ENCODE measurements at places on chromosomes 2 and 18.
A peak's percentile ranks its signal among the peaks of the same experiment; 100 is the strongest.

DNA sequence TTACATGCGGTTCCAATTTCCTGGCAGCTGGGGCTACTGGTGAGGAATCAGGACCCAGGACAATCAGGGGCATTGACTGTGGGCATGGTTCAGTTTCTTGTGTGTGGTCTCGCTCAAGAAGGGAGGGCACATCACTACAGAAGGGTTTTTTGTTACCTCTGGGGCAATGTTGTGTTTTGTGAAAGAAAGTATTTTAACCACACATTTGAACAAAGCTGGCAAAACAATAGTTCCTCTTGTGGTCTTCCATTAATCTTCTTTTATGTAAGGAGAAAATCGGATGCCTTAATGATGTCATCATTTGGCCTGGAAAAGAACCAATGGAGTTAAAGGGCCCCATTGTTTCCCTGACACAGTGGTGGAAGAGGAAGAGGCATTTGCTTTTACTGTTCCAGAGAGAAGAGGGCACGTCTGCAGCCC lies 197.4 kb downstream of the SH3BP4 start:
- no peak for DNase-seq

GRCh38 chr2:97952357-97952756 lies 43.4 kb downstream of the TMEM131 start:
- no peak for DNase-seq

DNA sequence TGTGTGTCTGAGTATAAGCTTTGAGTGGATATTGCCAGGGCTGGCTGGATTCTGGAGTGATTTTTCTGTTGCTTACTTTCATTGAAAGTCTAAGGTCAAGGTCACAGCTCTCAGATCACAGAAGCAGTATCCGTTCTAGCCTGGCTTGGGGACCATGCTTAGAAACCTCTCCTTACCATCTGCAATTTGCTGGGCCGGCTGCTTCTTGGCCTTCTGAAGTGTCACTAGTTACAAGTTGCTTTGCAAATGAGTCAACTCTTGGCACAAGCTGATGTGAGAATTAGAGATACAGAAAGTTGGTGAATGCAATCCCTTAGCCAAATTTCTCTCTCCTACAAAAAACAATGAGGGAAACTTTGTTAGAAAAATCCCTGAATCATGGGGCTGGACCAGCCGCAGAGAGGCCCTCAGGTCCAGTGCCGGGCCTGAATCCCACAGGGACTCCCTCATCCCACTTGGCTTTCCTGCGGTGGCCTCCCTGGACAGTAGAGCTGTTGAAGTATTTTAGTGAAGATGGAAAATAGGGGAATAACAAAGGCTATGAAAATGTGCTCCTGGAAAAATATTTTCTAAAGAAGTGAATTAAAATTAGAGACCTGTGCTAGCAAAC lies 92.7 kb upstream of the CNGA3 start:
- peak; percentile 1 for DNase-seq

- no peak for DNase-seq
These were observed 742 bp upstream of the SOS1 start for GRCh38 chr2:39121523-39122063.

- peak; percentile 68 for DNase-seq
These were observed at the start of gene RAD51AP2 for GRCh38 chr2:17518212-17519154. Gene RAD51AP2 (minus strand): TSS chr2:17518440. CDS start chr2:17518415, 25 bp downstream.

- no peak for DNase-seq
These were observed 588 bp upstream of the FOXI3 start for GRCh38 chr2:88452980-88453582.

GRCh38 chr2:48674933-48675332 lies 57.3 kb downstream of the GTF2A1L start:
- no peak for DNase-seq

- no peak for DNase-seq
These were observed 34.7 kb downstream of the TRABD2A start for GRCh38 chr2:84846041-84846663.

DNA sequence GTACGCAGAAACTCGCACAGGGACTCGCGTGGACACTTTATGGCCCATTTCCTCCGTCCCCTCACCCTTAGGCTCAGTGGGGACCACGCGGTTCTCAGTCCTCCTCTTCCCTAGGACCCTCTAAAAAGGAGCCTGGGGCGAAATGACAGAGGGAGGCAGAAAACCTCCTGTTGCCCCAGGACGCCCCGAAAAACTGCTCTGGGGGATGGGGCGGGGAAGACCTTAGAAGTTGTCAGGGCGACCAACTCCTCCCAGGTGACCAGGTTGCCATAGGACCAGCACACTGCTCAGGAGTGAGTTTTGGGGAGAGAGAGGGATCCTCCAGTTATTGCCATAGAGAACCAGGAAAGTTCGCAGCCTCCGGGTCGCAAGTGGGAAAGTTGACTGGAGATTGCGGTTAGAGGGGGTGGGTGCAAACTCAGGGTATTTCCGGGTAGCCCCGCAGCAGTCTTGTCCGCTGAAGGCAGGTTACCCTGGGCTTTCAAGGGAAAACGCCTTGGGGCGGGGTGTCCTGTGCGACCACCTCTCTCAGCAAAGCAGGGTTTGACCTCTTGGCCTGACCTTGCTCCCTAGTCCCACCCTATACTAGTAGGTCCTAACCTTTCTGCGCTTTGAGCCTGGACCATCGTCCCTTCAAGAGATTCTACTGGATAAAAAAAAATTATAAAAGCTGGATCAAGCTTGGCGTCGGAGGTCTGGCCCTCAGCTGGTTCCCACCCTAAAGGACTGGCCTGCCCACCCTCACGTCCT lies 7.8 kb upstream of the PAX3 start:
- DNase-seq, result no peak

DNA sequence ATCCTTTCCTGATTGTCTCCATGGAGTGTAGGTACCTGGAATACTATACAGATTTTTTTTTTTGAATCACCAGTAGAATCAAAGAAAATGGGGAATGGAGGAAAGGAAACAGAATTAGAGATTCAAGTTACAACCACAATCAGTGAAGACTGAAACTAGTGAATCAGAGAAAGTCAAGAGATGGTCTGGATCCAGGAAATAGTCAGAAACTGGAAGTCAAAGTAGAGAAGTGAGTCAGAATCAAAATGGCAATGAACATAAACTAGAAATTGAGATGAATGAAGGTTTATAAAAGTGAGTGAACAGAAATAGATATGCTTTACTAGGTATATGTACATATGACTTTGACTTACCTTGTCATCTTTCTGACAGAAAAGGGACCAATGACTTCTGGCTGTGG lies 579.0 kb downstream of the PLCL1 start:
- no peak for DNase-seq

GRCh38 chr18:65477455-65477854 lies 273.4 kb upstream of the CDH7 start:
- no peak for DNase-seq

DNA sequence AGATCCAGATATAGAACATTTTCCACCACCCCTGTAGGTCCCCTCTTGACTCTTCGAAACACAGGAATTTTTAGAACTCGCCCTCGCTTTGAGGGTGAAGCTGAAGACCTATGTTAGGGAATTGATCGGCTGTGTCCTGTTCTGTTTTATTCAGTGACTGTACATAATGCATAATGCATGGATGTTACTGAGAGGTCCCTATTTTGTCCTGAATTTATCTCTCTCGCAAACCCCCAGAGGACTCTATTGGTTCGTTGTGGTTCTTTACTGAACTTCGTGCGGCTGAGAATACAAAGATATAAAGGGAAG lies 431 bp upstream of the EIF5B start:
- no peak for DNase-seq

GRCh38 chr2:10552220-10552870 lies 104.2 kb upstream of the ODC1 start:
- no peak for DNase-seq

DNA sequence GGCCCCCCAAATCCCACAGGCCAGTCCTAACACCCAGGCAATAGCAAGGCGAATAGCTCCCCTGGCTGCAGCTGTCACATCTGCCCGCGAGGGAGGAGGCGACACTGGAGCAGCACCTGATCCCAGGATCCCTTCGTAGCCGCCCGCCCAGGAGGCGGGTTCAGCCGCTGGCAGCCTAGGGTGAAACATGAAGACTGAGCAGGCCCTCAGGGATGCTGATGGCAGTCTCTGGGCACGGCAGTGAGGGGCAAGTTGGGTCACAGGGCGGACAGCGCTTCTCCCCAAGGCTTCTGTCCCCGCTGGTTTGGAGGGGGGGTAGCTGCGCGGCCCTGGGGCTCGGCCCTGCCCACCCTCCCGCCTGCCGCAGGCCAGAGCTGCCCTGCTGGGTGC lies 1.9 kb downstream of the DNMT3A start:
- DNase-seq, result no peak

DNA sequence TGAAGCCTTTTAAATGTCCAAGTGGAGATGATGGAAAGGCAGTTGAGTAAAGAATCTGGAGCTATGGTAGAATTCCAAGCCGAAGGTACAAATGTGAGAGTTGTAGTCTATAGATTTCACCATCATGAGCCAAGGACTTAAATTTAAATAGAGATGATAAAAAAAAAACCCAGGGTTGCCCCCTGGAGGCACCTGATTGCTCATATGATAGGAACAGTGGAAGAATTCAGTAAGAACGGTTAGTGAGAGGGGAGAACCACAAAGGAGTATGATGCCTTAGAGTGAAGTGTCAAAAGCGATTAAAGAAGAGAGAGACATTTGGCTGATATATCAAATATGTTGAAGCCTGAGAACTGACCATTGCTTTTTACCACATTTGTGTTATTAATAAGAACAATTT lies 11.9 kb downstream of the NYAP2 start:
- DNase-seq, result no peak

DNA sequence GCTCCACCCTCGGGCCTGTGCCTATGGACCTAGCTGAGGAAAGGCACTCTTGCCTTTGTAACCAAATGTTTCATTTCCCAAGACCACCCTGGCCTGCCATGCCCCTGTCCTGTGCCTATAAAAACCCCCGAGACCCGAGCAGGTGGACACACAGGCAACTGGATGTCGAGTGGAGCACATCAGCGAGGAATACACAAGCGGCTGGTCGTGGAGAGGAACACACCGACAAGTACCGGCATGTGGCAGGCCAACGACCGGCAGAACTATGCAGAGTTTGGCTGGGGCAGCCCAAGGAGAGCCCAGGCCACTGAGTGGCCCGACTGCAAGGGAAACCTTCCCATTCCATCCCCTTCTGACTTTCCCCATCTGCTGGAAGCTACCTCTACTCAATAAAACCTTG lies 1963.8 kb upstream of the CELF4 start:
- DNase-seq, result no peak

DNA sequence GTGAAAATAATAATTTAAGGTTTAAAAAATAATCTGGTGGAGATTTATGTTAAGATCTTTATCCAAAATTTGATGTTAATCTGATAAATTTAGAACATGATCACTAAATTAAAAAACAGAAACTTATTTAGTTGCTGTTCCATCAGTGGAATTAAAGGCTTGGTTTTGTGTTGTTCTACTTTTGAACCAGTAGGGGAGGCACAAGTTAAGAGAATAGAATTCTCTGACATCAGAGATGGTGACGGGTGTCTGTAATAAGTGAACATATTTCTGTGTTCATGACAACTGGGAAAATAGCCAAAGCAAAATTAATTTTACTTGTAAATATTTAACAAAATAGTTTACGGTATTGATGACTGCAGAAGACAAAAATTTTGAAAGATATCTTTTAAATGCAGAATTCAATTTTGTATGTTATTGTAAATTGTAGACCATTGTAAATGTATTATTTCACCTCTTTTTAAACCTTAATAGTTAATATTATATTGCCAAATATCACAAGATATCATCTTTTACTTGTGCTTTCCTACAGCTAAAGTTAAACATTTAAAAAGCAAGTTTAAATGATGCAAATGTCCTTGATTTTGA lies 106.0 kb downstream of the UBR3 start:
- DNase-seq, result no peak

DNA sequence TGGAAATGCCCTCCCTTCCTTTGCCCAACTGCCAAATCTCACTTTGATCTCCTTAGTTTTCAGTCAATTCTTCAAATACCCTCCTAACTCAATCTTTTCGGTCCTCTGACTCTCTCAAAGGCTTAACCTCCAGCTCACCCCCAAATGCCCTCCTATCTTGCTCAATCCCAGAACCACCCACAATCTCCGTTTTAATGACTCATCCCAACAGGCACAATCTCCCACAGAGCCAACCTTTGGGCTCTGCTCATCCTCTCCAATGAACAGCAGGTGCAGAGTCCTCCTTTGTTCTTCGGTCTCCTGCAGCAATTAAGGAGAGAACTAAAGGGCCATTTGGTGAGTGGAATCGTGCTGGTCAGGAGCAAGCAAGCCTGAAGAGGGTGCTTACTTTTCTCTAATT lies 366.1 kb upstream of the CRIM1 start:
- no peak for DNase-seq

DNA sequence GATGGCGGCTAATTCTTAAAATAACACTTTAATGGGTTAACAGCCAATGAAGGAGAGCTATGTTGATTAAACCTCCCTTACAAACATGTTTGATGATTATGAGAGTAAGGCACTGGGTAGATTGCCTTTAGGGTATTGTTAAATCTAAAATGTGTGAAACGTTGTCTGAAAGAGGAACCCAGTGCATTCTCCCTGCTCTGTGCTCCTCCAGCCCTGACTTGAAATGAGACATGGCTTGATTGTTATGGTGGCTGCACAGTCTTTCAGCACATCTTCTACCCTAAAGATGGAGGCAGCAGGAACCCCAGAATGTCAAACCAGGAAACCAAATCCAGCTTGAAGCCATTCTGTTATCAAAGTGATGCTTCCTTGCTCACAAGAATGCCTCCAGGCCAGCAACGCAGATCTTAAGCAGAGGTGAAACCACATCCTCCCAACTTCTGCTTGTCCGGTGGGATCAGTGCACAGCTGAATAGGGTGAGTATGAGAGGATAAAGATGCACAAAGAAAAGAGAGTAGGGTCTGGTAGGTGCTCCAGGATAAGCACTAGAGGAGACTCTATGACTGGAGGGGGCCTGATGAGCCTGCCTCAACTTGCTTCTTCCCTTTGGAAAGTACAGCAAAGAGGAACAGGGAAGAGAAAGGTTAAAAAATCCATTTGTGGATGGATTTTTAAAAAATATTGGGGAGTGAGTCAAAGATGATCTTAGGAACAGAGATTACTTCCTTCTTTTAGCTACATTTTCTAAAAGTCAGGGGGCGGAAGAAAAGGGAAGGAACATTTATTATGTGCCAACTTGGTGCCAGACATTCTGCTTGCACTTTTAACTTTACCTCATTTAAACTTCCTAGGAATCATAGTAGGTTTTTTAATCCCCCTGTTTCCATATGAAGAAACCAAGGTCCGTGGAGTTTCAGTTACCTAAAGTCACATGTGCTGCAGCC lies 523.0 kb downstream of the TXNL1 start:
- DNase-seq, result no peak

- DNase-seq, result no peak
These were observed 275.1 kb downstream of the AGPS start for GRCh38 chr2:177667626-177668025.

DNA sequence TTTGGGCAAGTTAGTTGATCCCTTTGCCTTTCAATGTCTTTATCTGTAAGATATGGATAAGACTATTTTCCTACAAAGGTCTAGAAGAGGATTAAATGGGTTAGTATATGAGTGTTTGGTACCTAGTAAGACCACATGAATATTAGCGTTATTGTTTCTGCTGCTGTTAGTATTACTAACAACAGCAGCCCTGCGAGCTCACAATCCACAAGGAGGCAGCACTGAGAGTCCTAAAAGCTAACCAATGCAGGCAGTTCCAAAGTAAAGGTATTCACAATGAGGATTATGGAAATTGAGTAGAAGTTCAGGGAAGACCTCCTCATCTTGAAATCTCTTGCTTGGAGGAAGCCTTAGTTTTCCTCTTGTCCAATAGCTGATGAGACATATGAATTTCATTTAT lies 248.9 kb downstream of the TDRD15 start:
- DNase-seq, result no peak

Data from skeletal muscle cell (primary cell).